ENCODE measurements at places on chromosomes 13 and 19.

- no peak for DNase-seq
Observed at GRCh38 chr13:75326173-75327134, 155.5 kb downstream of the TBC1D4 start.

DNA sequence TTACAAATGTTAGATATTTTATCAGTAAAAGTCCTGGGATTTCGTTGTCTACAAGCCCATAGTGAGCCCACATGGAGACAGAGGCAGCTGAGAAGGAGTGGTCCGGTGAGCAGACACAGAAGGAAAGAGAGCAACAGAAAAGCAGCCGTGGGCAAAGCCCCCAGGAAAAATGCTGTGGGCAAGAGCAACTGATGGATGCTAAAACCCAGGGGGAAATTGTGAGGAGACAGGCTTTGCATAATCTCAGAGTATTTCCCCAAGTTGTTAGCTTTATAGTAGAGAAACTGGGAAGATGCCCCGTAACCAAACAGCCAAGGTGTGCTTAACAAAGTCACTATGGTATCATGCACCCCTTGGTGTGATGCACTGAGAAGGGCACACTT lies 35.1 kb downstream of the GJA3 start:
- DNase-seq: no peak

GRCh38 chr13:75547917-75548316 lies 1.7 kb upstream of the UCHL3 start:
- no peak for DNase-seq

DNA sequence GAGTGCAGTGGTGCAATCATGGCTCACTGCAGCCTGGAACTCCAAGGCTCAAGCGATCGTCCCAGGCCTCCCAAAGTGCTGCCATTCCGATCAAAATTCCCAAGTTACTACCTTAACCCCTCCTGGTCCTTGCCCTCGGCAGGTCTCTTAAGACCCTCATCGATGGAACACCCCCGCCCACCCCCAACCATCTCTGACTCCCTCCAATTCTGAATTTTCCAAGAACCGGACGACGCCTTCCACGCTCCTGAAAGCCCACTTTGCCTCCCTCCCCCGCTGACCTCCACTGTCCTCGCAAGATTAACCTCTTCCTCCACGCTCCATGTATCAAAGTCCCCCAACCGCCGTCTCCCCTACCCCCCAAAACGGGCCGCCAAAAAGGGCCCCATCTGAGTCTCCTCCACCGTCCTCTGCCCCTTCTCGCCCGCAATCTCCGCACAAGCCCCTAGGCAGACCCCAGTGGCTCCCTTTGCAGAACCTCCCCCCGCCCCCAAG lies 539 bp downstream of the DAPK3 start:
- DNase-seq: no peak

GRCh38 chr13:106095406-106095805 lies 440.1 kb downstream of the EFNB2 start:
- DNase-seq: no peak

DNA sequence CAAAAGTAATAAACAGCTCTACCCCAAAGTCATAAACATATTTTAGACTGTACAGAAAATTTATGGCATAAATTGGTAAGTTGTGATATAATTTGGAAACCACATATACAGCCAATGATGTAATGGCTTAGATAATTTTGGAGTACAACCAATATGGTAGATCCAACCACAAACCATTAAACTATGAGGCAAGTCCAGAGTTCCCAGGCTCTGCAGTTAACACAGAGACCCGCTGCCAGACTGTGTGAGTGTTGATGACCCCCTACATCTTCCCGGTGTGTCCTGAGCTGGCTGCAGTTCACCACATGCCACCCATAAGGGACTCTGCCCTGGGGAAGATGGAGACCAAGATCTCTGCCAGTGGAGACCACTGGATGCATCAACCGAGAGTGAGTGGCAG lies 9.9 kb upstream of the SERPINE3 start:
- DNase-seq: no peak

DNA sequence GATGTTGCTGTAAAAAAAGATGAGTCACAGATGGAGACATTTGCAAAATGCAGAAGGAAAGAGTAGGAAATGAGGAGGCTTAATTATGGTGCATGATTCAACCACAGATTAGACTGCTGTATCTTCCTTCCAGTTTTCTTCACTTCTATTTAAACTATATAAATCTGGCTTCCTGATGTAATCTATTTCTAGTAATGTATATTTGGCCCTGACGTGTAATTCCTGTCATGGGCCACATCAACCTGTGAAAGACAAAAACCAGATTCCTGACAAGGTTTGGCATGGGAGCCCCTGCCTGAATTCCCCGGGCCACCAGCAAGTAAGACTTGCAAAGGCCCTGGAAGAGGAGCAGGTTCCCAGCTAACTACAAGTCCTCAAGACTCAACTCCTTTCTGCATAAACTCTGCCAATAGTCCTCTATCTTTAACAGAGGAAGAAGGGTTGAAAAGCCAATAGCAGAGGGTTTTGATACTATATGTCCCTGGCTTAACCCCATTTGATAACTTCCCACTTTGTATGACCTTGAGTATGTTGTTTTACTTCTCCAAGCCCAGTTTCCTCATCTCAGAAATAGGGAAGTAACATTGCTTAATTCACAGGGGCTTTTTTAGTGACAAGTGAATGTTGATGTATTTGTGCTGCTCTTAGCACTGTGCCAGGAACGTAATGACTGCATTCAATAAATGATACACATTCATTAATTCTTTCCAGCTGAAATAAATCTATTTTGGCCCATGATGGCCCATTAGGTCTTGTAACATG lies 172.7 kb downstream of the SPRY2 start:
- no peak for DNase-seq

GRCh38 chr19:51594774-51595109 lies 23.7 kb downstream of the ZNF175 start:
- DNase-seq: no peak

DNA sequence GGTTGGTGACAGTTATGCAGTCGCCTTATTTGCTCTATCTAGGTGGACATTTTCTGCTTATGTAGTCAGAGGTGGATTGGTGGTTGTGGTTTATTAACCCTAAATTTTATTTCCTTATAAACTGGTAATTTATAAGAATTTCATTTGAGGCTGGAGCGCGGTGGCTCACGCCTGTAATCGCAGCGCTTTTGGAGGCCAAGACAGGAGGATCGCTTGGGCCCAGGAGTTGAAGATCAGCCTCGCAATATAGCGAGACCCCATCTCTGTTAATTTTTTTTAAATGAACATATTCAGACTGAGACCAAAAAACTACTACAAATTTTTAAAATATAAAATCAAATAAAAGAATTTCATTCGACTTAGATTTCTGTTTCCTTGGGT lies 810 bp downstream of the ZNF627 start:
- no peak for DNase-seq

- no peak for DNase-seq
Observed at GRCh38 chr19:6412447-6413091, 12.0 kb downstream of the KHSRP start.

- DNase-seq: no peak
Observed at GRCh38 chr13:27125357-27126282, 46.0 kb downstream of the USP12 start.

DNA sequence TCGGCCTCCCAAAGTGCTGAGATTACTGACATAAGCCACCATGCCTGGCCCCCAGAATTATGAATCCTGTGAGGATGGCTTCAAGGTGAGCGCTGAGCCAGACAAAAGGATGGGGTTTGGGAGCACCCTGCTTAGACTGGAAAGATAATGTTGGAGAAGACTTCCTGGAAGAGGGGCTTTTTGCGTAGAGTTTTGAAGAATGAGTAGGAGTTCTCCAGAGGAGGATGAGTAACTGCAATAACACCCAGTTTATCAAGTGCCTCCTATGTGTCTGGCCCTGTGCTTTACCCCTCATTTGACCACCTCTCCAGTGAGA lies 641 bp upstream of the GDF15 start:
- DNase-seq: no peak

DNA sequence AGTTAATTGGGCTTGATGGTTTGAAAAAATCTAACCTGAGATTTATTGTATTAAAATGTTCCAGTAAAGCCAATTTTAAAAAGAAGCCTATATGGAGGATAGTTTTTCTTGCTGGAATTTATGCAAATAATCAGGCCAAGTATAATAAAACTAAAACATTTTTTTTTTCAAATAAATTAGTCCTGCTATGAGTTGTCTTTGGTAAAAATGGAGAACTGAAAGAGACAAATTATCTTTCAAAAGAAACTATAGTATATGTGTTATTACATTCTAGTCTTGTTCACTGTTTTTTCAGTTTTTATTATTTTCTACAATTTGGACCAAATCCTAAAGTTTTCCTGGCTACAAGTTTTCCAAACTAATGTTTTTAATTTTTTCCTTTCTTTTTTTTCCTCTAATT lies 468.9 kb downstream of the UQCRFS1 start:
- DNase-seq: no peak
